ENCODE measurements at places on chromosomes 5 and 9.

DNA sequence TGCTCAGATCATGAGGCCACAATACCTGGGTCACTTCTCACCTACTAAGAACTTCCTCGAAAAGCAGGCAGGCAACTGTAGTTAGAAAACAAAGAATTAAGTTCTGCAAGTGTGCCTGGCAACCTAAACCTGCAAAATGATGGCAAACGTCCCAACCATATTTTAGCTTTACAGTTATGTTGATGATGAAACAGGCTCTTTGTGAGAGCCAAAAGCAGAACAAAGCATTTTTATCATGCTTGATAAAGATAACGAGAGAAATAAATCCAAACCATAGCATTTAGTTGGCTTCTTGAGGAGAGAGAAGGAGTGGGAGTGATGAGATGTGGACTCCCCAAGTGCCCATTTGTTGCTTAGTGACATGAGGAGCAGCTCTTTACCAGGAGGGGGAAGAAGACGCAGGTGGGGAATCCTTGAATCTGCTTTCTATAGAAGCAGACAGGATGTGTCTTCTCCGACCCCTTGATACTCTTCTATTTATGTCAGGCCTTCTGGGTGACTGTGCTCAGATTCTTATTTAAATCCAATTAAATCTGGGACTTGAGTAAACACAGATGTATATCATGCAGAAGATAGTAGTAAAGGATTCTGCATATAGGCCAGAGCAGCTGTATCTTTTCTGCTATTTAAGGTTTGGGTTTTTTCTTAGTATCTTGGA, 221.2 kb downstream of the TMEM167A start:
- no peak for DNase-seq

GRCh38 chr9:90921969-90922368, 120.3 kb downstream of the SYK start:
- DNase-seq, result no peak

DNA sequence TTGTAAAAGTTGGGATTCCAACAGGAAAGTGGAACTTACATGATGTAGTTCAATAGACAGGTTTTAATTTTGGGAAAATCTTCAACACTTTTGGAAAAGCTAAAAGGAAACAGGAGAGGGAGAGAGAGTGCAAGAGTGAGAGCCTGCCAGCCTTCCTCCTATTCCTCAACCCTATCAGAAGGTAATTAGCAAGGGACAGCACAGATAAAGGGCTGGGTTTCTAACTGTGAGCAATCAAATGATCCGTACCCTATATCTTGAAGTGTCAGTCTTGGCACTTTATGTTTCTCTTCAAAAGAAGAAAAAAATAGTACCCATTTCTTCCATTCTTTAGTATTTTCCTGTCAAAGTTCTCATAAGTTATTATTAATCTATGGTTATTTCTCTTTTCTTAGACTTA, 79.4 kb downstream of the FER start:
- no peak for DNase-seq

- DNase-seq, result no peak
These were observed 88.8 kb upstream of the BRINP1 start for GRCh38 chr9:119458068-119458467.

DNA sequence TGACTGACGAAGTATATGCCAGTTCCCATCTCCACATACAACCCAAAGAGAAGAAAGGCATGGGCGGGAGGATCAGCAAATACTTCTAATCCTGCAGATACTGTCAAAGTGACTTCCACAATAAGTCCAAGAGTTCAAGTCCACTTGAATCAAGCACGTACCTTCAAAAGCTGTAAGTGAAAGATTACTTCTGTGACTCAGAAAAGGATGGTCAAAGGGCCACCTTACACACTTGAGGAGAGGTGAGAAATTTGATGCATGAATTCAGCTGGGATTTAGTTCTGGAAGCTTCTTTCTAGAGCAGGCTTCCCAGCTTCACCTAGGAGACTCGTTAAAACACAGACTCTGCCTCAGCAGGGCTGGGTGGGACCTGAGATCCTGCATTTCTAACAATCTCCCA, 357.5 kb downstream of the GLIS3 start:
- DNase-seq, result no peak

DNA sequence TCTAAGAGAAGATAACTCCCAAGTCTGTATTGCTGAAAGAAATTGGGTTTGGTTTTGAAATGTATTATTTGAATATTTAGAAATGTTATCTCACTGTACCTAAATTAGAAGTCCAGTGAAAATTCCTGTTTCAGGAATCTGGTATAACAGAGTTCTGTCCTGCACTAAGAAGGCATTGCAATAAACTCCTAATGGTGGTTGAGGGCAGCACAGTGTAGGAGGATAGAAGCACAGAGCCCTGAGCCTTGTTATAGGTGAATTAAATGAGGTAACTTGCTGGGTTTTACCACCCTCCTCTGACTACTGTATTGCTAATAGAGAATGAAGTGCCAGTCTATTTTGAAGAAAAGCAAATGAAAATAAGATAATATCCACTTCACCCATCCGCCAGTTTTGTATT, 143.4 kb downstream of the CD180 start:
- no peak for DNase-seq

DNA sequence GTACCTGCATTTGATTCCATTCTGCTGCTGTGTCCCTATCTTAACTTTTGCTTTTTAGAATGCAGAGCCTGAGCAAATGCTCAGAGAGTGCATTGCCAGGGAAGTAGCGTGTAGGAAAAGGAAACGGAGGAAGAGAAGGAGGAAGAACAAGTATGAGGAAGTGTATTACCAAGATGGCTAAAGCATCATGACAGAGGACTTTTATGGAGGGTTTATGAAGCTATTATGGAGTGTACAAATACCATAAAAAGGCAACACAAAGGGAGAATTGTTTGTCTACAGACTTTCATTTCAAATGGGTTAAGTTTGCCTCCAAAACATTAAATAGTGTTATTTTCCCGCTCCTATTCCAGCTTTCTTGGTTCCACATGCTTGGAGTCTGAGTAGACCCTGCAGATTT, 1899.8 kb upstream of the NUDT12 start:
- no peak for DNase-seq

DNA sequence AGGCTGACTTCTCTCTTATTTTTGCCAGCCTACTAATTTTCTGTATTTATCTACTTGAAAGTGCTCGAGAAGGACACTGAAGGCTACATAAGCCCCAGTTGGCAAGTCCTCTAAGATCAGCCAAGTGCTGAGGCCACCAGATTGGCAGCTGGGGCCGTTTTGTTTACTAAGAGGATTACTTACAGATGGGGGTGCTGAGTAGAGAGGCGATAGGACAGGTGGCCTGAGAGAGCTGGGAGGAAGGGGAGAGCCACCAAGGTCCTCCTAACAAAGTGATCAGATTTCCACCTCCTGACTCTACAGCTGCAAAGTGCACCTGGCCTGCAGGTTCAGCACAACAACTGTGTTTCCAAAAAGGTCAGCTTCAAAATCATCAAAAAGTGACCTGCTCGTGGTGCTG, 32.9 kb downstream of the FRMD3 start:
- DNase-seq, result peak; percentile 54

- DNase-seq, result no peak
These were observed 40.6 kb downstream of the TNFSF8 start for GRCh38 chr9:114889802-114890224.

GRCh38 chr5:177492841-177493240, 4.6 kb downstream of the PDLIM7 start:
- DNase-seq, result no peak

GRCh38 chr9:96122751-96123150, 179.2 kb downstream of the HSD17B3 start:
- DNase-seq, result no peak

- peak; percentile 27 for DNase-seq
These were observed 1.9 kb downstream of the LPAR1 start for GRCh38 chr9:111036429-111036789.

- DNase-seq, result peak; percentile 25
These were observed 1.5 kb downstream of the VAV2 start for GRCh38 chr9:133990366-133991213.

DNA sequence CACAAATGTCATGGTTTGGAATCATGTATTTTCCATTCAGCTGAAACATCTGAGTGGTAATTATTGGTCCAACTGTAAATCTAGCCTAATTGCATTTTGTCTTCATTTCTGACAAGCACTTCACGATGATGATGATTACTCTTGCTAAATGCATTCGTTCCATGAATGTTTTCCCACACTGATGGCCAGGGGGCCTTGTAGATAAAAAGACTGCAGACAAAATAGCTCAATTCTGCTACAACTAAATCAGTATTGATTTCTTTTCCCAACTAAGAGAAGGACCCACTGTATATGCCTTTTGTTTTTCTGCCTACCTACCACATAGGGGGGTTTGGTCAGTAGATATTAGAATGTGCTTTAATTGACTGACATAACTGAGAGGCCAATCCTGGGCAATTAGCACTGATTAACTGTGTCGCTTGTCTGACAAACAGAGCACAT, 1351.3 kb upstream of the NUDT12 start:
- no peak for DNase-seq

GRCh38 chr9:95264954-95265615, 52.4 kb downstream of the FANCC start:
- DNase-seq, result no peak

GRCh38 chr5:142726188-142726731, 40.4 kb upstream of the FGF1 start:
- no peak for DNase-seq

DNA sequence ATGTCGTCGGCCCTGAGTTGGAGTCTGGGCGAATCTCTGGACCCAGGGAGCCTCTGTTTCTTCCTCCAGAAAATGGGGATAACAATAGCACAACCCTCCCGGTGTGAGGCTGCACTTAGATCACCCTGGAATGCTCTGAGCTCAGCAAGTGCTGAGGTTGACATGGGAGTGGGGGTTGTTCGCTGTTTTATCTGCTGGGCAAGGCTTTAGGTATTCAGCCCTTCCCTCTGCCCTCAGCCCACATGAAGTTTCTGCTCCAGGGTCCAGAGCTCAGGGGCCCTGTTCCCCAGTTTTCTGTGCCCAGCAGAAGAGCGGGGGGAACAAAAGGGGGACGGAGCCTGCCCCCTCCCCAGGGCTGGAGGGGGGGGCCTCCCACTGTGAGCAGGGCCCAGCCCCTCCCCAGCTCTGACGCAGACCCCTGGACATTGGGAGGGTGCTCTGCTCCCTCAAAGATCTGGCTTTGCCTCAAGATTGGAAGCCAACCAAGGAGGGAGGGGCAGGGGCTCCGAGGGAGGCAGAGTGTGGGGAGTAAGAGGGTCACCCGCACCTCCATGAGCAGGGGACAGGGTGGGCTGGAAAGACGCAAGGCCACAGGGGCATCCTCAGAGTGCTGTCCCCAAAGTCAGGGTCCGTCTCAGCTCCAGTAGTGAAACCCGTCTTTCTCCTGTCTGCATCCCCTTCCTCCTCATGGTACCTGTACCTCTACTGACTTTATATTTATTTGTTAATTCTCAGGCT, 215.6 kb downstream of the C9orf50 start:
- DNase-seq, result no peak

DNA sequence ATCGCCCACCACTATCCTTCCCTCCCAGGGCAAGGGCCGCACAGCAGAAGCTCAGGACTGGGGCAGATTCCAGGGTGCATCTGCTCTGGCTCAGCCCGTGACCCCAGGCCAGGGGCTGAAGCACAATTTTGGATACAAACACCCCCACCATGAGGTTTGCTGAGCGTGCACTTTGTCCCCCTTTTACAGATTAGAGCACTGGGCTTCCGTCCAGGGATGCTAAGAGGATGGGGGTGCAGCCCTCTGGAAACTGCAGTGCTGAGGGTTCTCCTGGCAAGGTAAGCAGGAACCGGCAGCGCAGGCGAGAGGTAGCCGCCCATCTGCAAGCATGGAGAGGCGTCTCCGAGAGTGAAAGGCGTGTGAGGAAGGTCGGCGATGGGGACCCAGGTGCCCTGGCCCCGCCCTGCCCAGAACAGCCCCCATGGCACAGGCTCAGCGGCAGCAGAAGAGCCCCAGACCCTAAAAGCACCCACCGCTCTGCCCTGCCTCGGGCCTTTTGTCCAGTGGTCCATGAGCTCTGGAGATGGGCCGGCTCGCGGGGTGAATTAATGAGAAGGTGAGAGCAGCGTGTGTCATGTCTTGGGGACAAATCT, 54.5 kb upstream of the OLFM1 start:
- DNase-seq, result no peak

GRCh38 chr9:128006332-128006996, 25.7 kb upstream of the EEIG1 start:
- no peak for DNase-seq

Measured in DMS79 (cell line).